Right ventricle myocardium inferior (tissue), 1 donor: ENCODE measurements at places on chromosomes 6 and 20. TPM values are rescaled to one million over a fixed set of nuclear protein-coding genes. Genes with fewer than 3 reads are reported as not detected.

- no peak for DNase-seq
Observed at GRCh38 chr6:148628251-148628650, 118.6 kb upstream of the UST start.

- DNase-seq: no peak
Observed at GRCh38 chr20:2138396-2138795, 36.8 kb downstream of the STK35 start.

DNA sequence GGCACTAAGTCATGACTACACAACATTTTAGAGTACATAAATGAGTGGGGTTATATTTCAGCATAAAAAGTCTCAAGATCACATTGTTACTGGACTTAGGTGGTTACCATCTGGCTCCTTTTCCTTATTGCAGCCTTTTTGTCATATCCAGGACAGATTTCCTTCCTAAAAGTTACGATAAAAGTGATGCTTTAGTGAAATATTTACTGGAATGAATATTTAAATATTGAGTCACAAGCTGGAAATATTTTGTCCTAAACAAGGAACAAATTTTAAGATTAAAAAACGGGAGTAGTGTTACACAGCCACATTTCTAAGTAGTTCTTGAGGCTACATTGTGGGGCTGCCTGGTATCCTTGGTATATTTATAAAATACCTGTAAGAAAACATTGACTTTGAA lies 52.2 kb downstream of the CDC40 start:
- no peak for DNase-seq

- DNase-seq: no peak
Observed at GRCh38 chr6:24827970-24828369, 29.3 kb upstream of the ARMH2 start.

DNA sequence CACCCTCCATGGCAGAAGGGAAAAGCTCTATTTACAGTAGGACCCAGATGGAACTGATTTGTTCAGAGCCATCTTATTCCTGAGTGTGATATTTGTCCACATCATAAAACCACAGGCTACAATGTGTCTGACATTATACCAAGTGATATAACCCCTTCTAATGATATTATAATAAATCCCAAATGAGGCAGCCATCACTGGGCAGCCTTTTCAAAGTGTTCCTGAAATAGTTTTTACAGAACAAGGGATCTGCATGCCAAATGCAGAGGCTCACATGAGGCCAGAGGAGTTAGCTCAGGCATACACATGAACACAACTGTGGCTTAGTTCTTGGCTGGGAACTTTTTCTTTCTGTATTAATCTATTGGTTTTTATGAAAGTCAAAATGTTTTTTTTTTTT lies 207.7 kb downstream of the MAFB start:
- no peak for DNase-seq

DNA sequence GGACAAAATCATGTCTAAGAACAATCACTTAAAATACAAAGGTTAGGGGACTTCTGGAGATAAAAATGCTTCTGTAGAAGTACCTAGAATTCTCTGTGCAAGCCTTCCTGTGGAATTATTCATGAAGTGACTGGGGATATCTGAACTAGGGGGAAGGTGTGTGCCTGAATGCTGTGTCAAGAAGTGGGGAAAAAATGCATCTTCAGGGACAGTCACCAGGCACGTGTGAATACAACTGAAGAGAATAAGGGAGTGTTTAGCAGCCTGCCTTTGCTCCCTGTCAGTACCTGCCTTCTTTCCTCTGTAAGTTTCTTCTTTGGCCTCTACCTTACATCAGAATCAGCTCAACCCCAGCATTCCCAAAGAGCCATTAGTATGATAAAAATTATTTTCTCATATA lies 201.0 kb downstream of the ASCC3 start:
- no peak for DNase-seq

DNA sequence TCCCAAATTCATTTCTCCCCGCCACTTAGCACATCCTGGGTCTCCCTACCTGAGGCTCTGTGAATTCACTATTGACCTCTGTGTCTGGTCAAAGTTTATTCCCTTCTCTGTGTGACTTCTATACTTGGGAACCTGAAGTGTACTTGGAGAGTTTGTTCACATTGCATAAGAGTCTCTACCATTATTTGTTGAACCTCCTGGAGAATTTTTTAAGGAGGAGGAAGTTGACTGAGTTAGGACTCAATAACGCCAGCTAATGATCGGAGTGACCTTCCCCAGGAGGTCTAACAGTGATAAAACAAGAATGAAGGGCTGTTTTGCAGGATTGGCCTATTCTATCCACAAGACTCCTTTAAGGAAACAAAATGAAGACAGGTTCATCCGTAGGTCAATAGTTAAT lies 23.6 kb downstream of the STMND1 start:
- no peak for DNase-seq

GRCh38 chr6:123777563-123777962 lies 26.1 kb upstream of the NKAIN2 start:
- no peak for DNase-seq

- no peak for DNase-seq
Observed at GRCh38 chr20:34389954-34390555, 27.0 kb downstream of the ITCH start.

DNA sequence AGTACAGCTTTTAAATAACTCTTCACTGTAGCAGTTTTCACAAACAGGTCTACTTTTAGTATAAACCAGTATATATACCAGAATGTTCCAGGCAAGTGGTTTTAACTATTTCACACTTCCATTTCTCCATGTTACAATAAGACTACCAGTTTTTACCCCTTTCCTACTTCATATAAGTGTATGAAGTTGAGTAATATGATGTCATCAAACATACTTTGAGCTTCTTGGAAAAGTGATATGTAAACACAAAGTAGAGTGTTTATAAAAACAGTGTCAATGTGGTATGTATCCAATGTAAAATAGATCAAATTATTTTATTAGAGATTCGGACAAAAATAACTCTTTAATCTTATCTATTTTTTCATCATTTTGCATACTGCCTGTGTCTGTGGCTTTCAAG lies 2.5 kb upstream of the PAQR8 start:
- DNase-seq: no peak

DNA sequence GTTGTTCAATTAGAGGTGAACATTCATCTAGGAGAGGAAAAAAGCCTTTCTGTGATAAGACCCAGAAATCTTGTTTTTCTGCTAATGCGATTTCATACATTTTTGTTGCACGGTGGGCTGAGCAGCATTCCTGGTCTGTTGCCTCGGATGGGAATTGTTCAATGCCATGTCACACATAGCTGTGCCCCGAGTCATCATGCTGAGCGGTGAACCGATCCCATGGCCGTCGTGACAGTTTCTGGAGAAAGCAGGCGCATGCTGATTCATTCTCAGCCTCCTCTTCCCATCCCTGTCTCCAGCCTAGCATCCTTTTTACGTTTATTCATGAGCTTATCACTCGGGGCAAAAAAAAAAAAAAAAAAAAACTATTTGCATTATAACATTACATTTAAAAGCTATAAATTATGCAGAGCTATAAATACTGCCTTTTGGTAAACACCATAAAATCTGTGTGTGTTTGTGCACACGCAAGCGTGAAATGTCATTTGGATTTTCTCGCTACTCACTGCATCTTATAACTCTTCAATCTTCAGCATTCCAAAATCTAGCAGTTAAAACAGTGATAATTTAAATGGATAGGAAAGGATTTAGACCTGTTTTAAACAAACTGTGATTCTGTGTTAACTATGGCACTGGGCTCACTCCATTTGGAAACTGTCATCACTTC lies 58.9 kb upstream of the IFNGR1 start:
- DNase-seq: no peak

GRCh38 chr20:60884277-60884676 lies 367.8 kb upstream of the CDH4 start:
- no peak for DNase-seq

DNA sequence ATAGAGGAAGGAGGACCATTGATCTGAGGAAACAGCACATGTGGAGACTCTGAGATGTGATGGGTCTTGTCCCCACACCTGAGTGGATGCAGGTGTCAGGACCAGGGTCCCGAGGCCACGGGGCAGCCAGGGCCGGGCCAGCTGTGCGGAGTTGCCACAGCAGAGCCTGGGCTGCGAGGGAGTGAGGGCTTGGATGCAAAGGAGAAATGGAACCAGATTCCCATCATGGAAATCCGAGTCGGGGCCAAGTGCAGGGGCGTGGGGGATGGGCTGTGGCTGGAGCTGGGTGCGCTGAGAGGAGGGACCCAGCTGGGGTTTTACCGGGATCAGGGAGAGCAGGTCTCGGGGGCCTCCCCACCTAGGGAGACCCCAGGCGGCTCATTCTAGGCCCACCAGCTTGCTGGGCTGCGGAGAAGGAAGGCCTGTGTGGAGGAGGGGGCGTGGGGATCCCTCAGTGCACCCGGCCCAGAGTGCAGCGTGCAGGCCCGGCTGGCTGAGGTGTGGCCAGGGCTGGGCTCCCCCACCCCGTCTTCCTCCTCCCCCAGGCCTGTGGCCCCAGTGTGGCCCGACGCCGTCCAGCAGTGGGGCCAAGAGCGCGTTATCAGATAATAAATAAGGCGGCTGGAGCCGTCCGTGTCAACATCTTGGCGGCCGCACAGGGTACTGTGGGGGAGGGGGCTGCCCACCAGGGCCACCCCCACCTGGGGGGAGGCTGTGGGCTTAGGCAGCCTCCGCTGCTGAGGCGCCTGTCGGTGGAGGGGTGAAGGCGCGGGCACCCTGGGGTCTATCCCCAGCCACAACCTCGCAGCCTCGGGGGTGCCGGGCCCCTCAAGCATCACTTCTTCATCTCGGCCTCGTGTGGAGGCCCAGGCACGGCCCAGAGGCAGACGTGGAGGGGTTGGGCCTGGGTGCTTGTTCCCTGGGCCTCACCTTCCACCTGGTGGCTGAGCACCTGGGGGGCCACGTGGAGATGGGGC lies 17.2 kb downstream of the GATA5 start:
- DNase-seq: no peak

DNA sequence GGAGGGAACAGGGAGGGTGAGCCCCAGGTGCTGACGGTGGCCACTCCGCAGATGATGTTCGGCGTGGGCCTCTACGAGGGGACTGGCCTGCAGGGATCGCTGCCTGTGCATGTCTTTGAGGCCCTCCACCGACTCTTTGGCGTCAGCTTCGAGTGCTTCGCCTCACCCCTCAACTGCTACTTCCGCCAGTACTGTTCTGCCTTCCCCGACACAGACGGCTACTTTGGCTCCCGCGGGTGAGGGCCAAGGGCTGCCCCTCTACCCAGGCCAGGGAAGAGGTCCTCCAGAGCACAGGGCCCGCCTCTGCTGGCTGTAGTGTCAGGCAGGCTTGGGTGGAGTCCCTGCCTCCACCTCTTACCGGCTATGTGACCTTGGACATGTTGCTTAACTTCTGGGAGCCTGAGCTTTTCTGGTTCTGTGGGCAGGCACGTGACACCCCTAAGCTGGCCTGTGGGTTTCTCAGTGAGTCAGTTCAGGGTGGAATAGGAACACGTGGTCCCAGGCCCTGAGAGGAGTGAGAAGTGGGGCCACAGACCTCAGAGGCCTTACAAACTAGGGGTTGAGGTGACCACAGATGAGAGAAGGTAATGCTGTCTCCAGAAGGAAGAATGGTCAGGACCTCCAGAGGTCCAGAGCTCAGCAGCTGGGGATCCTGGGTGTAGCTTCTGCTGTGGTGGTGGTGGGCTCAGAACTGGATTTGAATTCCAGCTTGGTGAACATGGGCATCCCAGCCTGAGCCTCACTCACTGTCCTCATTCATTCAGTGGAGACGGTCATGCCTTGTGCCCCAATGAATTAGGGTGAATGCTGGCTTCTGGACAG lies 11.9 kb downstream of the PCIF1 start:
- peak; percentile 69 for DNase-seq

GRCh38 chr20:18052856-18053255 lies 4.9 kb downstream of the OVOL2 start:
- DNase-seq: no peak

- no peak for DNase-seq
Observed at GRCh38 chr20:50572938-50573777, 63.0 kb downstream of the PTPN1 start.

GRCh38 chr6:1485678-1486077 lies 96.3 kb downstream of the FOXF2 start:
- DNase-seq: no peak

GRCh38 chr6:17987447-17987696 lies at the start of gene KIF13A:
Gene KIF13A, minus strand, starts transcription at chr6:17987635. Its CDS starts 172 bp downstream, at chr6:17987463.
- DNase-seq: peak; percentile 77

KCNB1 gene
- total RNA-seq: 0.81 TPM

WFDC2 gene
- 0.95 TPM for total RNA-seq

DNAH8 gene
- total RNA-seq: not detected

NR2E1 gene
- total RNA-seq: not detected

CFAP206 gene
- 0.11 TPM for total RNA-seq

NECAB3 gene
- total RNA-seq: 70.8 TPM

LAMA2 gene
- total RNA-seq: 119 TPM

THBD gene
- 17.4 TPM for total RNA-seq

TMC2 gene
- total RNA-seq: 0.08 TPM
